Activated T-cell treated with anti-CD3 and anti-CD28 coated beads for 48 hours (primary cell): ENCODE measurements at places on chromosomes 5 and 9.

DNA sequence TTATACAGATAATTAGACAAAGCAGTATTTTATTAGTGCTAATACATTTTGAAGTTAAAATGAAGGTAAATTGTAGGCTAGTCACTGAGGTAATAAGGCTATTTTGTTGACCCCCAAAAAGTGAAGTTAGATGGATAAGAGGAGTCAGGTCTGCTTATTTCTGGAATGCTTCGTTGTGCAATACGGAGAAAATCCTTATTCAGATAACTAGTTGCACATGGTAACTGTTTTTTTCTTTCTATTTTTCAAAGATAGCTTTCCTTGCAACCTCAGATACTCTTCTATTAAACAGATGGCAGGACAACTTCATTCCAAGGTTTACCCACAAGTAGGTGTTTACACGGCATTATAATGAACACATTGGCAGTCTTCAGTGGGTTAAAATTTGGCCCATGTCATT, 101.1 kb downstream of the TMEM174 start:
- DNase-seq: no peak

DNA sequence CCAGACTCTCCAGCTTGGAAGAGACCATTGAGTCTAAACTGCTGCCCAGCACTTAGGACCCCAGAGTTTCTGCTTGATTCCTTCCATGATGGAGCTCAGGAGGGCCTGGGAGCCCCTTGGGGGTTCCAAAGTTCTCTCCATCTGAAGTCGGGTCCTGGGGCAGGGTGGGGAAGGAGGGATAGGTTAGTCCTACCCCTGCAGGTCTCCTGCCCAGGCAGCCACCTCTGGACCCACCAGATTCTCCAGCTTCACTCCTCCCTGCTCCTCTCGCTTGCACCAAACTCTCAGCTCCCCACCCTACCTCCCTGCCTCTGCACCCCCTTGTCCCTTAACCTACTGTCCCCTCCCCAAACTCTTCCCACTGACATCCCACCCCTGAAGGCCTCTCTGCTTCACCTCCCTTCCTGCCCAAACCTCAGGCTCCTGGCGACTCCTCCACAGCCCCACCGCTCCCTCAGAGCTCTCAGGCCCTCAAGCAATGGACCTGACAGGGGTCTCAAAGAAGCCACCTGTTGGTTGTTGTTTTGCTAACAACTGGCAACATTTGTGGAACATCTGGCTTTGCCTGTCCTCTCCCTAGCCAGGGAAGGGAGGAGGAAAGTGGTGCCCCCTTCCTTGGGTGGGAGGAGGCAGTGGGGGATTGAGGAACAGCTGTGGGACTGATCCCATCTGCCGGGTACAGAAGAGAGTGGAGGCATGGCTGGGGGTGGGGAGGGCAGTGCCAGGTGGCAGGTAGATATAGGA, 137.5 kb downstream of the RGS3 start:
- no peak for DNase-seq

DNA sequence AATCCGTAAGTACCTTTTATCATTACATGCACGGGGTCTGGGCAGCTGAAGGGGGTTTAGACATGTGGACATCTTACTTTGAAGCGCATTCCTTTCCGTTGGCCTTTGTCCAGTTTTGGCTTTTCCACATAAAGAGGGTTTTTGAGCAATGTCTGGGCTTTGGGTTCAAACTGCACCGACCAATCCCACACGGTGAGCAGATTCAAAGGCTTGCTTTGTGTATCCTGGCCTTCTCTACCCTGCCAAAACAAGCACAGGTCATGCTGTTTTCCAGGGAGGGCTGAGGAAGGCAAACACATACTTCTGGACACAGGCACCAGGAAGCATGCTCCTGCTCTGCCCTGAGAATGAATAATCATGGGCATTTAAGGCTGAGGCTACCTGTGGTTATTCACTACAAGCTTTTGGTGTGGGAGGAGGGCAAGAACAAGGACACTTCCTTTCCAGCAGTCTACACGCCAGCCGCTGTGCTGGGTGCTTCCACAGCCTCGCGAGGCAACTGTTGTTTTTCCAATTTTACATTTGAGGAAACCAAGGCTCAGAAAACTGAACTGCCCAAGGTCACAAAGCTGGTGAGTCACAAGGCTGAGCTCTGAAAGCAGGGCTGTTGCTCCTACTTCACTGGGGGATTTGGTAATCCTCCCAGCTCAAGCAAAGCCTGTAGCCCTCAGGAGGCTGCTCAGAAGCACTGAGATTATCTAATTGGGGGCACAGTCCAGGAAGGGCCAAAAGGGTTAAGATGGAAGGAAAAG, 59.8 kb upstream of the GOLPH3 start:
- DNase-seq: no peak

- no peak for DNase-seq
These were observed 168.3 kb downstream of the COL23A1 start for GRCh38 chr5:178421699-178422399.

DNA sequence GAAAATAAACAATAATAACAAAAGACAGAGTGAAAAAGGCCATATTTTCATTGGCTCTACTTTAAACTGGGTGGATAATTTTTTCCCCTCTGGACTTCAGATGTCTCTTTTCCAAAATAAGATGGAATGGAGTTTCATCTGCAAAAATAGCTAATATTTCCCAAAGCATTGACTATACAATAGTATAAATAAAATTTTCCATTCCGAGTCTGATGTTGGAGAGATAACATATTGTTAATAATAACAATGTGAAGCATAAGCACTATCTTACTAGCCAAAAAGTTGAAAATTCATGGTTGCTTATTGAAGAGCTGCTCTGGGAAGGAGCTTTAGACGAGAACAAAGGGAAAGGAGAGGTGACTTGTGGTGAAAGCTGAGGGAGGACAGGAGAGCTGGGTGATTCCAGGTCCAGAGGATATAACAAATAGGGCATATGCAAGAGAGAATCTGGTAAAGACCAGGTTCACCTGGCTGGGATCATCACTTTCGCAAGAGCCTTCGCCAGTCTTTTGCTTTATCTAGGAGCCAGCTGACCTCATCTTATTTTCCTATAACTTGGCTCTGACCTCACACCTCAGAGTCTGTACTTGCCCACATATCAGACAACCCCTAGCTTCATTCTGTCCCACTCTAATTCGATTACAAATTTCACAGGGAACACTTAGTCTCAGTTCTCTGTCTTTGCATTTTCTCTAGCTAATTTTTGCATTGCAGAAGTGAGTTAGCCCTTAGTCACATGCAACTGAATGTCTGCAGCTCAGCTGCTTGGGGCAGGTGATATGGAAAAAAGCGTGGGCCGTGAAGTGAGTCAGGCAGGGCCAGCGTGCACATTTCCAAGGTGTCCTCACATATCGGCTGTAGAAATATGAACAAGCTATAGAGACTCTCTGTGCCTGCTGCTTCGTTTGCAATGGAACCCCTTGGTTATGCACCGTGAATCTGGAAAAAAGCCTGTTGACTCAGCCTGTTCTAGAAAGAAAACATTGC, 7.6 kb upstream of the ZNF474 start:
- no peak for DNase-seq

GRCh38 chr9:36132086-36132485, 4.4 kb upstream of the GLIPR2 start:
- DNase-seq: no peak

DNA sequence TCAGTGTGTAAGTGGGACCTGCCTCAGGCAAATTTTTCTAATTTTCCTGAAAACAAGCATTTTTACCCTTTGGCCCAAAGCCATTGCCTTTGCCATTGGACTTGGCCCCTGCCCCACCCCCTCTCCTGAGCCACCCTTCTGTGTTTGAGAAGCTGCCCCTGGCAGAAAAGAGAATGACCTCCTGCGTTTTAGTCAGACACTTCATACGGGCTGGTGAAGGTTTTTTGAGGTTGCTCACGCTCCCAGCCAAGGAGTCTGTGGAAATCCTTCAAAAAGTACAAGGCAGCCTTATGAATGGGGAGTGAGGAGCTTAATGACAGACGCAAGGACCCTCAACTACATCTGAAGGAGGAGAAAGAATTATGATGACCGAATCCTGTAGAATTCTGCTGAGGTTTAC, 308.9 kb downstream of the SLIT3 start:
- no peak for DNase-seq

GRCh38 chr5:62263401-62263800, 42.6 kb upstream of the KIF2A start:
- DNase-seq: no peak

DNA sequence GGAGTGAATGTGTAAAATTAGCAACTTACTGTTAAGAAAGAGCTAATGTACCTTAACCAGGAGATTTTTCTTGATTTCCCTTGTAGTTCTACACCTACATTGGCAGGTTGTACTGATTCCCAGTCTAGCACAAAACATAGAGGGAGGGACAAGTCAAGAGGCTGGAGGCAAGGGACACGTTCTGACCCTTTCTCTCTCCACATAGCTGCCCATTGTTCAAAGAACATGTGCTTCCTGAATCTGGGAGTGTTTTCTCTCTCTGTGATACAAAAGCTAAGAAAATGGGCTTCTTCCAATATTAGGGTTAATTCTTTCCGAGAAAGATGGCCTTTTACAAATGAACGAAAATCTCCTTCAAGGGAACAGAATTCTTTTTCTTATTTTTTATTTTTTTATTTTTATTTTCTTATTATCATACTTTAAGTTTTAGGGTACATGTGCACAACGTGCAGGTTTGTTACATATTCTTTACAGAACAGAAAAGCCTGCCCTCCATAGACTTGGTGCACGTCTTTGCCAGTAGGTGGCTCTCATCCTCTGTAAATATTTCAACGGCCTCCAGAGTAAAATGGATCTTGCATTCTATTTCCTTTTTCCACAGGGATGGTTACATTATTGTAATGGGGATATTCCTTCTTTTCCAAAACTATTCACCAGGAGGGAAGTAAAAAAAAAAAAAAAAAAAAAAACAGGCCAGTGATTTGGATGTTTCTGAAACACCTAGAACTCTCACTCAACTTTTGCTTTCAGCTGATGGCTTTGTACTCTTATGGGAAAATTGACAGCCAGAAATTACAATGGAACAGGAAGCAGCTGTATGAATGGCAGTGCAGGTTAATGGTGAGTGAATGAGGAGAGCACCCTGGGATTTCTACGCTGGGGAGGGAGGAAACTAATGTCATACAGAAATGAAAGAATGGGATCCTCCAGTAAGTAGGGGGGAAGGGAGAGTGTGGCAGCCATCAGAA, 13.1 kb upstream of the IFNA5 start:
- DNase-seq: no peak

DNA sequence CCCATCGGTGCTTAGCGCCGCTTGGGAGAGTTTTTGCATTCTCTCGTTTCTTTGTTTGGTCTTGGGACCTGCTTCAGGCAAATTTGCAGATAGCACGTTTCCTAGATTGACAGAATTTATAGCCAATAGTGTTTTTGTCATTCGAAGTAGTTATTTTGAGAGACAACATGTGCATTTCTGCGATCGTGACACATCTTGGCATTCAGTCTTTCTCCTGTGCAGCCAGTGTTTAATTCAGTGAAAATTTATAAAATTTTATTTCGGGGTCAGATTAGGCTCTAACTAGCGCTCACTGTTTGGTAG, 830 bp downstream of the PRRC1 start:
- no peak for DNase-seq

DNA sequence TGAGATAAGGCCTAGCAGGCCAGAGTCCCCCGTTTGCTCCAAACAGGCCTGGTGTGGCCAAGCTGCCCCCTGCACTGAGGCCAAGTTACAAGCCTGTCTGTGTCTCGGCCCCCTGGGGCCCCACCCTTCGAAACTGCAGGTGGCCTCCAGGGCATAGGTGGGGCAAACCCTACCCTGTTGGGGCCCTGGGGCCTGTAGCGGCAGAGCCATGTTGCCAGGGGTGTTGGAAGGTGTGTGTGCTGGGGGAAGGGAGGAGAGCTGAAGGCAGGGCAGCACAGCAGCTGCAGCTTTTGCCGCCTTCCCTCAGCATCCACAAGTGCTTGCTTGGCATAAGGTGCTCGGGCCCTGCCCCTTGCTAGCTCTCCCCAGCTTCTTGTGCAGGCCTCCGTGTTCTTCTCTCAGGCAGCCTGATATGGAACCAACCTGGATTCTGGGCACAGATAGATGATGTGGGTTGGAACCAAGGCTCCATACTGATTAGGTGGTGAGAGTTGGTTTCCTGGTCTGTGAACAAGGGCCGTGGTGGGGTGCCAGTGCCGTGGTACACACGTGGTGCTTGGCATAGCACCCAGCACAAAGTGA, 12.7 kb downstream of the IRF1 start:
- DNase-seq: no peak

DNA sequence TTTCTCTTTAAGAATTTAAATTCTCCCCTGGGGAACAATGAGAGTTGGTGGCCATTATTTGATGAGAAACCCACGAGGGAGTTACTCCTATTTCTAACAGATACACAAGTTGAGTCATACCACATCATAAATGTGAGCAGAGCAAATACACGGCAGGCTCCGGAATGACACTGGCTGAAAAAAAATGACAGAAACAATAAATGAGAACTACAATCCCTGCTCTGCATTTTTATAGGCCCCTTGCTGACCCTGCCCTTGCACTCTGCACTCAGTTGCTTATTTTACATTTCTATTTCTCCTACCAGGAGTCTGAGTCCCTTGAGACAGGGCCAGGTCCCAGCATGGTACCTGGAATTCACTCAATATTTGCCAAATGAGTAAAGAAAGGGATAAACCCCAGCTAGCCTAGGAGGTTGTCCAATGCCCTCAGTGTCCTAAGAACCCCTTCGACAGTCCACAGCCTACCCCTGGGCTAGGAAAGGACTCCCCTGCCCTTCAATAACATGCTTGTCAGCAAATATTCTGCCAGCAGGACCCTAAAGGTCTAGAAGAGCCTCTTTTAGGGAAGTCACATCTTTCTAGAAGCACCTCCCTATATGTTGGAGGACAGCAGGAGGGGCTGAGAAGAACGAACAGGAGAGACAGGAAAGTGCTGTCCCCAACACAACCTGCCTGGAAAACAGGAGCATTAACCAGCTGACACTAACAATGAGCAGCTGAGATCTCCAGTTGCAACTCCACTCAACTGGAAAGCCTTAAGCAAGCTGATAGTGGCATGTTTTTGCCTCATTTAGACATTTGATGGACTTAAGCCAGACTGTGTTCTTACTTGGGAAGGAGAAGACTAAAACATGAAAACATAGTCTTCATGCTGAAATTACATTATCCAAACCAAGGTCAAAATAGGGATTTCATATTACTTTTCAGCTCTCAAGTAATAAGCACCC, 191.2 kb downstream of the ACTL7B start:
- DNase-seq: no peak

GRCh38 chr5:107541400-107541799, 129.3 kb downstream of the EFNA5 start:
- DNase-seq: no peak

GRCh38 chr9:87635656-87636501, 90.0 kb upstream of the CTSL start:
- no peak for DNase-seq

- DNase-seq: no peak
These were observed 72.6 kb downstream of the GPBP1 start for GRCh38 chr5:57246426-57246825.

GRCh38 chr5:127367946-127368465, 77.4 kb downstream of the MEGF10 start:
- DNase-seq: no peak

- DNase-seq: no peak
These were observed 290.8 kb downstream of the YTHDC2 start for GRCh38 chr5:113804264-113804663.

GRCh38 chr5:159095866-159096242, 3.9 kb downstream of the EBF1 start:
- DNase-seq: no peak
